Activated gamma-delta T cell treated with Interleukin-2 at 50 U/mL for 16 hours (primary cell): ENCODE measurements at places on chromosomes 5 and 9.

DNA sequence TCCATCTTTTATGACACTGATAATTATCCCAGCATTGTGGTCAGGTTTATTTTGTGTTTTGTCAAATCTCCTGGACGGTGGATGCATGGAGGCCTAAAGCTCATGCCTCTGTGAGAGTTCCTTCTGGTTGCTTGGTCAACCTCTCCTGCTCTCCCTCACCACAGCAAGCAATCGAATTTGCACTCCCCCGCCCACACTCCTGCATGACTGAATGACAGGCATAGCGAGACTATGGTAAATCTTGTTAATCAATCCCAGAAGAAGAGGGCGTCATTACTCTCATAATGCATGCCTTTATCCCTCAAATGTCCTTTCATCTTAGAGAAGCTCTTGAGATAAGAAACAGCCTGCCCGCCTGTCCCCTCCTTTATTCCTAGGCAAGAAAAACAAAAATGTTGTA, 1215.0 kb upstream of the CDH9 start:
- no peak for DNase-seq

GRCh38 chr5:66945389-66946349, 250.9 kb downstream of the CD180 start:
- no peak for DNase-seq

- no peak for DNase-seq
These were observed 81.9 kb upstream of the FREM1 start for GRCh38 chr9:14992081-14992480.

DNA sequence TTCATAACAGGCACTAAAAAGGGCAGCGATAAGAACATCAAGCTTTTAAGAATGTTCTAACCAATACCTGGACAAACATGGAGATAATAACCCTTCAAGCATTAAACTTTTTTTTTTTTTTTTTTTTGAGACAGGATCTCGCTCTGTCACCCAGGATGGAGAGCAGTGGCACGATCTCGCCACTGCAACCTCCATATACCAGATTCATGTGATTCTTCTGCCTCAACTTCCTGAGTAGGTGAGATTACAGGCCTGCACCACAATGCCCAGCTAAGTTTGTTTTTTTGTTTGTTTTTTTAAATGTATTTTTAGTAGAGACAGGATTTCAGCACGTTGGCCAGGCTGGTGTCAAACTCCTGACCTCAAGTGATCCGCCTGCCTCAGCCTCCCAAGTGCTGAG, 14.7 kb upstream of the ENC1 start:
- no peak for DNase-seq

DNA sequence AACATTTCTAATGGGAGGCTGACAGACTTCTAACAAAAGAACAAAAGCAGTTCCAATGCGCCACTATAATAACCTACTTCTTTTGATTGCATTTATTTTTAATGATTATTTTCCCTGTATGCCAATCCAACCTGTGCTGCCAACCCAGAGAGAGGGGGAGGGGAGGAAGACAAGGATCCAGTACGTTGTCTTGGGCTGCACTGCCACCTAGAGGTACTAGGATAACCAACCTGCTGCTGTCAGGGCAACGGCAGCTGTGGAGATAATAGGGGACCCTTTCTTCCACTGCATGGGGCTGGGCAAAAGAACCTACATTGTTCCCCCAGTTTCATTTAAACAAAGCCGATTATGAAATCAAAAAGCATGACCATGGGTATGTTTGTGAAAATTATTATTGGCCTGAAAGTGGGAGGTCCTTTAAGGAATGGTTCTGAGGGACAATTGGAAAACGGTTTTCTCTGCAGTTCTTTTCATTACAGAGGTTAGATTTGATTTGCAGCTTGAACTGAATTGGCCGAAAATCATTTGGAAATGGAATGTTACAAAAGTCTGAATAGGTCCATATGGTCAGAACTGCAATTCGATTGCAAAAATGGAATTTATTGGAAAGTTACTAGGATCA, 101.3 kb downstream of the RASEF start:
- DNase-seq: peak; percentile 4

DNA sequence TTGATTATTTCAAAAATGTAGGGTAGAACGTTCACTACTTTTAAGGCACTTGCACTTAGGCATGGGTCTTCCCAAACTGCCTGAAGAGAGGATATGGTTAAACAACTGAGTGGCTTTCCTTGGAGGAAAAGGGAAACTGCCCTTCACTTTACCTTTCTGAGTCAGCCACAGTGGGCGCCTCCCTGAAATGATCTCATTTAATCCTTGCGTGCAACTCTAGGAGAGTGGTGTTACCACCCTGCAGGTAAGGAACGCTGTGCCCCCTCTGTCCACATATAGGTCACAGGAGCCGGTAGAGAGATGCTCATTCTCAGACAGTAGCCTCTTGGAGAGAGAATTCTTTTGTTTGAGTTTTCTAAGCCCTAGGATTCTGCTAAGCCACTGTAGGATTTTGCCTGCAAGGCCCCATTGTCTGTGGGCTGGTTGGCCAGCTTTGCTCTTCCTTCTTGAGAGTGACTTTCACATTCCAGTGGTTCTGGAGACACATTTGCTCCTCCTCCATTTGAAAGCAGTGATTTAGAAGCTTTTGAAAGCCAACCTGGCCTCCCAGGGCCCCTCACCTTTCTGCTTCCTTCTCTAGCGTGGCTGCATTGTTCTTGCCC, 110.3 kb upstream of the CTSL start:
- DNase-seq: no peak

- no peak for DNase-seq
These were observed 48.9 kb downstream of the AUH start for GRCh38 chr9:91312717-91313325.

DNA sequence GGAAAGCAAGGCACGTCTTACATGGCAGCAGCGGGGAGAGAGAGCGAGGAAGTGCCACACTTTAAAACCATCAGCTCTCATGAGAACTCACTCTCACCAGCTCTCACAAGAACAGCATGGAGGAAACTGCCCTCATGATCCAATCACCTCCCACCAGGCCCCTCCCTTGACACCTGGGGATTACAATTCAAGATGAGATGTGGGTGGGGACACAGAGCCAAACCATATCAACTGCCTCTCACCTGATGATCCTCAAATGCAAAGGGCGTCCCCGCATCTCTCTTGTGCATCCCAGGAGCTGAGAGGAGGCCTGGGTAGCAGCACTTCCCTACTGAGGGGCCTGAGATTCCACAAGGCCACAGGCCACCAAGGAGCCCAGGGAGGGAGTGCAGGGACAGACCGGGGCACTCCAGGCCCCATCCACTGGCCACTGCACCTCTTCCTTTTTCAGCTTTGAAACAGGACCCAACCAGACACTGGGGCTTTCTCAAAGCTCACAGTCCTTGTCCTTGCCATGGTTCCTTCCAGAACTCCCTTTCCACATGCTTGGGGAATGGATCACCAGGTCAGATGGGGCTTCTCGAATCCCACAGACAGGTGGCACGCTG, 54.5 kb upstream of the IL17B start:
- DNase-seq: no peak

GRCh38 chr9:130912932-130913598, 16.5 kb upstream of the QRFP start:
- DNase-seq: no peak
